ENCODE measurements at places on chromosomes 16 and 17. TPM values are rescaled to one million over a fixed set of nuclear protein-coding genes. Genes with fewer than 3 reads are reported as not detected.

Gene CACNG5
- not detected for polyA plus RNA-seq

Gene OR1A2
- not detected for polyA plus RNA-seq

Gene CPNE7
- 1.2 TPM for polyA plus RNA-seq

Gene SERPINF2
- polyA plus RNA-seq, result 10.1 TPM

Gene HS3ST3B1
- polyA plus RNA-seq, result 1.5 TPM

Gene IL4R
- polyA plus RNA-seq, result 94.9 TPM

Gene ZNF319
- polyA plus RNA-seq, result 5.2 TPM

Gene C16orf46
- polyA plus RNA-seq, result 0.42 TPM

Gene AGRP
- polyA plus RNA-seq, result not detected

Gene NMT1
- 55.9 TPM for polyA plus RNA-seq

Gene TBC1D3K
- not detected for polyA plus RNA-seq

Gene ENPP7
- not detected for polyA plus RNA-seq

Gene SCARF1
- 0.07 TPM for polyA plus RNA-seq

Gene SLFN12L
- polyA plus RNA-seq, result 0.05 TPM

Gene CCL4
- polyA plus RNA-seq, result not detected

Gene FOXL1
- 1.2 TPM for polyA plus RNA-seq

Gene ABCA9
- 0.02 TPM for polyA plus RNA-seq

Gene UTS2R
- not detected for polyA plus RNA-seq

Gene NPTX1
- polyA plus RNA-seq, result 0.14 TPM

Gene EMP2
- polyA plus RNA-seq, result 66.0 TPM

Gene IGFBP4
- 28.5 TPM for polyA plus RNA-seq

Gene KCNH4
- polyA plus RNA-seq, result 0.01 TPM

Gene NLRC3
- polyA plus RNA-seq, result not detected

Gene SAMD14
- 0.05 TPM for polyA plus RNA-seq

All from mammary epithelial cell (primary cell).